ENCODE measurements at places on chromosomes 3 and 15. TPM values are rescaled to one million over a fixed set of nuclear protein-coding genes. Genes with fewer than 3 reads are reported as not detected.

Gene SLC35G2
- 7.8 TPM for total RNA-seq

Gene GPR156
- 0.78 TPM for total RNA-seq

Gene CCDC54
- total RNA-seq = not detected

Gene SLC30A4
- 5.5 TPM for total RNA-seq

Gene PROK2
- not detected for total RNA-seq

Gene TPRG1
- total RNA-seq = 0.13 TPM

Gene P3H2
- total RNA-seq = 8.1 TPM

Gene ISL2
- total RNA-seq = 1.6 TPM

Gene GRAMD1C
- 6.7 TPM for total RNA-seq
